Heart right ventricle (tissue), 16 donors: ENCODE measurements at places on chromosomes 4 and X. TPM values are rescaled to one million over a fixed set of nuclear protein-coding genes. Genes with fewer than 3 reads are reported as not detected.

PAK3 gene
- total RNA-seq, result 0.73 TPM

RGN gene
- total RNA-seq, result 25.4 TPM

DNA sequence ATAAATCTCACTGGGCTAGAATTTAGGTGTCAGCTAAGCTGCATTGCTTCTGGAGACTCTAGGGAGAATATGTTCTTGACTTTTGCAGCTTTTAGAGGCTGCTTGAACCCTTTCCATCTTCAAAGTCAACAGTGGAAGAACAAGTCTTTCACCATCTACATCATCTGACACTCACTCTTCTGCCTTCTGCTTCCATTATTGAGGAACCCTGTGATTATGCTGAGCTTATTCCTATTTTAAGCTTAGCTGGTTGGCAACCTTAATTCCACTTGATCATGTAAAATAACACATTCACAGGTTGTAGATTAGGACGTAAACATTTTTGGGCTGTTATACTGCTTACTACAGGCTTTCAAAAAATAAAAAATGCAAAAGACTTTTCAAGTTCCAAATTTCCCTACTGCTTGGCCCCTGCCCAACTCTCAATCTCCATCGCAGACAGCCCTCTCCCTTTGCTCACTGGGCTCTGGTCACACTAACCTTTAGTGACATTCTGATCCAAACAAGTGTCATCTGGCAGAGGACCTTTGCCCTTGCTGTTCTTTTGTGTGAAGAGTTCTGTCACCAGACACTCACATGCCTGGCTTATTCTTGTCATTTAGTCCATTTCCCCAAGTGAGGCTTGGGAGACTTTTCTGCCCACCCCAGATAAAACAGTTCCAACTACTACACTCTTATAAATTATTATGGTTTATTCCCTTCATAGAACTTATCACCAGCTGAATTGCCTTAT is 1056.0 kb downstream of the STIM2 start:
- no peak for DNase-seq
- no peaks in the 10 kb centered on the region for H3K36me3 ChIP-seq
- no peak overlapping the region for H3K4me3 ChIP-seq
- peak overlapping the region; percentile 9 for H3K27ac ChIP-seq
- no peaks in the 10 kb centered on the region for H3K27me3 ChIP-seq
- H3K4me1 ChIP-seq, result peaks cover 7% of the 10 kb centered on the region

GRCh38 chr4:86497980-86498862 is 95.9 kb upstream of the PTPN13 start:
- DNase-seq, result no peak
- H3K27ac ChIP-seq, result no peak overlapping the region
- H3K27me3 ChIP-seq, result no peaks in the 10 kb centered on the region
- no peaks in the 10 kb centered on the region for H3K36me3 ChIP-seq
- H3K4me1 ChIP-seq, result peaks cover 7% of the 10 kb centered on the region

TKTL2 gene
- not detected for total RNA-seq

GRCh38 chr4:601612-602558 is 23.5 kb upstream of the PDE6B start:
- peaks cover 27% of the 10 kb centered on the region for H3K27me3 ChIP-seq
- no peaks in the 10 kb centered on the region for H3K4me1 ChIP-seq
- no peak for DNase-seq
- no peak overlapping the region for H3K27ac ChIP-seq
- no peaks in the 10 kb centered on the region for H3K36me3 ChIP-seq
- no peak overlapping the region for H3K4me3 ChIP-seq

PCYT1B gene
- 0.21 TPM for total RNA-seq

DNA sequence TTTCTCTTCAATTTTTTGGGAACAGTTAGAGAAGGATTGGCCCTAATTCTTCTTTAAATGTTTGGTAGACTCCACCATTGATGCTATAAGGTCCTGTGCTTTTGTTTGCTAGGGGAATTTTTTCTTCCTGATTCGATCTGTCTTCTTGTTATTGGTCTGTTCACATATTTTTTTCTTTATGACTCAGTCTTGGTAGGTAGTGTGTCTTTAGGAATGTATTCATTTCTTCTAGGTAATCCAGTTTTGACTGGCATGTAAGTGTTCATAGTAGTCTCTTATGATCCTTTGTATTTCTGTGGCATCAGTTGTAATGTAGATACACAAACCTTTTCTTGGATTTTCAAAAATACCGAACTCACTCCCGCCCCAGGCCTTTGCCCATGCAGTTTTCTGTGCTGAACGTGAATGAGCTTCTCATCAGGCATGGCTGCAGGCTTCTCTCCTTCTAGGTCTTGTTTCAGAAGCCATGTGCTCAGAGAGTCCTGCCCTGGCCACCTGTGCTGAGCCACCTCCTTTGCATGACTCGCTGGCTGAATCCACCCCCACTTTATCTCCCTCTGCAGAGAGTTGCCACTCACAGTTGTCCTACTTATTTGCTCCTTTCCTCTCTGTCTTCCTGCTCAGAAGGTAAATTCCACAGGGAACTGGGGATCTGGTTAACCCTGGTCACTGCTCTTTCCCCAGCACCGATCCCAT is 67.0 kb downstream of the STK32B start:
- H3K4me3 ChIP-seq, result no peak overlapping the region
- H3K27me3 ChIP-seq, result no peaks in the 10 kb centered on the region
- H3K27ac ChIP-seq, result no peak overlapping the region

DNA sequence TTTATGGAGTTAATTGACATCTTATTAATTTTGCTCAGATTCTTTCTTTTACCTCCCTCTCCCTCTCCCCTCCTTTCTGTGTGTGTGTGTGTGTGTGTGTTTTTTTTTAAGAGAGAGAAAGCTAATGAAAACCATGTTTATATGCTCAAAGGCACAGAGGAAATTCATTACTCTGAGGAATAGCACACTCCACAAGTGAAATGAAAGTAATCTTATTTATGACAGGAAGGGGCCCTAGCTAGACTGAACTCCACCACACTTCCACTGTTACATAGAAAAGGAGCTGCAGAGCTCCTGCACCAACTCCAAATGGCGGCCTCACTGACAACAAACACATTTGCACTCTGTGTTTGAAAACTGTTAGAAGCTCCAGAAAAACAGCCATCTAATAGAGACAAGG is 150.6 kb downstream of the RASL11B start:
- DNase-seq, result no peak
- peaks cover 40% of the 10 kb centered on the region for H3K4me1 ChIP-seq
- no peaks in the 10 kb centered on the region for H3K36me3 ChIP-seq
- no peak overlapping the region for H3K4me3 ChIP-seq
- peak overlapping the region; percentile 50 for H3K27ac ChIP-seq

GRCh38 chr4:6753103-6753560 is 29.4 kb upstream of the KIAA0232 start:
- H3K27ac ChIP-seq, result peak overlapping the region; percentile 73
- no peaks in the 10 kb centered on the region for H3K36me3 ChIP-seq
- no peaks in the 10 kb centered on the region for H3K27me3 ChIP-seq
- H3K4me1 ChIP-seq, result peaks cover 19% of the 10 kb centered on the region

DNA sequence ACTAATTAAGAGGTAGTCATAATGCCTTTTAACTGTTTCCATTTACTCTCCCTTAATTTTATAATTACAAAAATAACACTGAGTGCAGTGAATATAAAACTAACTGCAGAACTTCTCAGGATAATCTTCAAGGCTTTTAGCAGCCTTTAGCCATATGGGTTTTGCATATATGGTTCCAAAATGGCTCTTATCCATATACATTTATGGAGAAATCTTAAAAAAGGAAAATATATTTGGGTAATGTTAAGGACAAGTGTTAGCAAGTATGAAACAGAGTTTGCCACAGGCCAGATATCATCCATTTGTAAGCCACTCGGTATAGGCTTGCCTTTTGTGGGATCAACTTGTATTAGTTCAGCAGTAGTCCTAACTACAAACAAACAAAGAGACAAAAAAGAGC is 423.4 kb downstream of the PDHA2 start:
- H3K4me3 ChIP-seq, result no peak overlapping the region
- H3K27ac ChIP-seq, result no peak overlapping the region
- H3K4me1 ChIP-seq, result no peaks in the 10 kb centered on the region
- no peaks in the 10 kb centered on the region for H3K36me3 ChIP-seq

DNA sequence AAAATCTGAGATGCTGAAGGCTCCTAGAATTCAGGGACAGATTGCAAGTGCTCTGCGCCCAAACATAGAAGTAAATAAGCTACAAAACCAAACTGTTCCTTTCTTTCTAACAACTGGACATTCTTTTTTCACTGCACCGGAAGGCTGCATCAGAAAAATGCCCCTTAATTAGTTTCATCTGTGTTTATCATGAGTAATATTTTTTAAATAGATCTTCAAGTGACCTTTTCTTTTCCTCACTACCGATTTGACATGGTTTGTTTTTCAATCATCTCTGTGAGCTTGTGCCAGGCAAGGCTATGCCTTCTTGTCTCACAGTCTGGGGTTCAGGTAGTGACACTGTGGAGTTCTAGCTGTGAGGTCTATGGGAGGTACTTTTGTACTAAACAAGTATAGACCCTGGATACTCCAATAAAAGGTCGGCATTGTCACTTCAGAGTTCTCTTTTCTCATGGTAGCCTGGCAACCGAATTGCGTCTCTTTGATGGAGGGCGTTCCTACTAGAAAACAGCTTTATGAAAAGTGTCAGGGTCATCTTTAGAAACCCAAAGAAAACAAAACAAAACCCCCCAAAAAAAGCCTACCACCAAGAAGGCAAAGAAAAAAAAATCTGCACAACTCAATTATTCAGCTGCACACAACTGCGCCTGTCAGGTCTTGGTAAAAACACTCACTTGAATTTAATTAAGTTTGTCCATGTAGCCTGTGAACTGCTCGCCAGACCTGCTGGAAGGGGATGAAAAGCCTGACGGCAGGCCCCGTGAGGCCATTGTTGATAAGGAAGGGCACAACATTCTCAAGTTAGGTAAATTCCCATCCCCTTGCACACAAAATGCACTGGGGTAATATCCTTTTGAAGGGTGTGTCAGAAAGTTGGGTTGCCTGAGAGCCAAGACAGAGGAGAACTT is 22.8 kb upstream of the ADAMTS3 start:
- no peaks in the 10 kb centered on the region for H3K36me3 ChIP-seq
- H3K27ac ChIP-seq, result no peak overlapping the region
- no peak overlapping the region for H3K4me3 ChIP-seq
- no peak for DNase-seq
- no peaks in the 10 kb centered on the region for H3K4me1 ChIP-seq

- peaks cover 21% of the 10 kb centered on the region for H3K27me3 ChIP-seq
- no peaks in the 10 kb centered on the region for H3K36me3 ChIP-seq
Observed at GRCh38 chr4:105896984-105897775, 1.9 kb downstream of the NPNT start.

UCP1 gene
- total RNA-seq, result not detected

DMD gene
- total RNA-seq, result 183 TPM
